ENCODE measurements at places on chromosomes 16 and 17. TPM values are rescaled to one million over a fixed set of nuclear protein-coding genes. Genes with fewer than 3 reads are reported as not detected.

DNA sequence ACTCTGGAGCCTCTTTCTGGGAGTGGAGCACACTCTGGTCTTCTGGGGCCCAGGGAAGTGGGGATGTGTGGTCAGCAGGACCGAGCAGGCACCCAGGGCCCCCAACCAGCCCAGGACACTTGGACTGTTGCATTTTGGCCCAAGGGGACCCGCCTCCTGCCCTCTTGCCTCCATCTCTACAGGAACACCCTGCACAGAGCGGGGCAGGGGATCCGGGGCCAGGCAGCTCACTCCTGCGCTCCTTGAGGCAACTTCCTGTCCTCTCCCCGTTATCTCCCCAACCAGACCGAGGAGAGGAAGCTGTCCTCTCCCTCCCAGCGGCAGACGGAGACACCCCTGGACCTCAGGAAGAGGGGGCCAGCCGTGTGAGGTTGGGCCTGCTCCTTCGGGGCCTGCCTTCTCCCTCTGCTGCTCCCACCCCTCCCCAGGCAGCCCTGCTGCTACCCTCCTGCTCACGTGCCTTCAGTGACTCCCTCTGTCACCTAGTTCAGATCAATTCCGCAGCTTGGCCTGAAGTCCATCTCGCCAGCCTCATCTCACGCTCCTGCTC is 10.0 kb upstream of the ATP2A3 start:
- no peaks in the 10 kb centered on the region for H3K27me3 ChIP-seq
- H3K4me1 ChIP-seq, result peaks cover 17% of the 10 kb centered on the region
- no peak overlapping the region for H3K4me3 ChIP-seq
- no peak for DNase-seq

- H3K27me3 ChIP-seq, result no peaks in the 10 kb centered on the region
- no peak for DNase-seq
- no peak overlapping the region for H3K4me3 ChIP-seq
- H3K4me1 ChIP-seq, result no peaks in the 10 kb centered on the region
- no peaks in the 10 kb centered on the region for H3K36me3 ChIP-seq
- H3K27ac ChIP-seq, result no peak overlapping the region
These were observed 14.3 kb upstream of the NUBP1 start for GRCh38 chr16:10729104-10730048.

GRCh38 chr17:65219124-65219523 is 82.0 kb downstream of the RGS9 start:
- H3K27me3 ChIP-seq, result no peaks in the 10 kb centered on the region
- no peaks in the 10 kb centered on the region for H3K36me3 ChIP-seq
- no peaks in the 10 kb centered on the region for H3K4me1 ChIP-seq
- H3K4me3 ChIP-seq, result no peak overlapping the region

GRCh38 chr17:64099543-64099942 is 30.4 kb downstream of the ERN1 start:
- no peak overlapping the region for H3K4me3 ChIP-seq
- DNase-seq, result no peak
- peaks cover 16% of the 10 kb centered on the region for H3K36me3 ChIP-seq
- peaks cover 20% of the 10 kb centered on the region for H3K4me1 ChIP-seq
- no peaks in the 10 kb centered on the region for H3K27me3 ChIP-seq

DNA sequence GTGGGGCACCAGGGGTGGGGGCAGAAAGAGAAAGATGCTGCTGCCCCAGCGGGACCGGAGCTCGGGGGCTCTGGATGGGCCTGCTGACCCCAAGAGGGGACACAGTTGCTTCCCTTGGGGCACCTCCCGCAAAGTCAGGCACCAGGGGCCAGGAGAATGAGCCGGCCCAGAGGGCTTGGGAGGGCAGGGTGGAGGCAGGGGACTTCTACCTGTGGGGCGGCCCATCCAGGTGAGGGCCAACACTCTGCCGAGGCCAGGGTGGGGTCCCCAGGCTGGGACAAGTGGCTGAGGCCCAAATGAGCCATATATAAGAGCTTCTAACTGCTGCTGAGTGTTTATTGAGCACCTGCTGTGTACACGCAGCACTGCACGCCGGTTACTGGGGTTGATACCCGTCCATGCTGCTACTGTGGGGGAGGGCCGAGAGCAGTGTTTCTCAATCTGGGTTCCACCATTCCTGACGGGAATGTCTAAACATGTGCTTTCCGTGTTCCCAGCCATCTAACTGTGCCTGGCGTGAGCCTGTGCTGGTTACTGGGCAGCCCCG is 211.7 kb upstream of the GSE1 start:
- no peaks in the 10 kb centered on the region for H3K27me3 ChIP-seq
- no peaks in the 10 kb centered on the region for H3K36me3 ChIP-seq
- H3K4me3 ChIP-seq, result no peak overlapping the region
- H3K4me1 ChIP-seq, result no peaks in the 10 kb centered on the region
- DNase-seq, result peak; percentile 25

GRCh38 chr16:1530883-1531637 is 2.4 kb upstream of the TMEM204 start:
- no peaks in the 10 kb centered on the region for H3K36me3 ChIP-seq
- DNase-seq, result no peak
- H3K27ac ChIP-seq, result no peak overlapping the region
- H3K4me1 ChIP-seq, result peaks cover 41% of the 10 kb centered on the region

DNA sequence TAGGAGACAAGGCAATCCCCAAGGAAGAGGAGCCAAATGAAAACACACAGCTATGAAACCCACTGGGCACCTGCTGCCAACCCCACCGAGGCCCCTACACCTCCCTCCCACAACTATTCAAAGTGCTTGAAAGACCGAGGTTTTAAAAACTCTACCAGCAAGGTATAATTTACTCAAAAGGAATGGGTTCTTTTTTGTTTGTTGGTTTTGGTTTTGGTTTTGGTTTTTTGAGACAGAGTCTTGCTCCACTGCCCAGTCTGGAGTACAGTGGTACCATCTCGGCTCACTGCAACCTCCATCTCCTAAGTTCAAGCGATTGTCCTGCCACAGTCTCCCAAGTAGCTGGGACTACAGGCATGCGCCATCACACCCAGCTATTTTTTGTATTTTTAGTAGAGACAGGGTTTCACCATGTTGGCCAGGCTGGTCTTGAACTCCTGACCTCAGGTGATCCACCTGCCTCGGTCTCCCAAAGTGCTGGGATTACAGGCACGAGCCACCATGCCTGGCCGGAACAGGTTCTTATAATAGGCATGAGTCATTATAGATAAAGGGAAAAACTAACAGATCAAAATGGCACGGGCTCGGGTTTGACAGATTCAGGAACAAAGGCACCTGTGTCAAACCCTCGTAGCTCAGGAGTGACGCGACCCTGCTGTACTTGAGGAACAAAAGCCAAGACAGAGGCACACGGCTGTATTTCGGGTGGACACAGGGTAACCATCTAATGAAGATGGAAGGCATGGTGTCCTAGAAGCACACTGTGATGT is 40.7 kb downstream of the COTL1 start:
- peaks cover 5% of the 10 kb centered on the region for H3K36me3 ChIP-seq
- H3K4me3 ChIP-seq, result no peak overlapping the region
- H3K4me1 ChIP-seq, result no peaks in the 10 kb centered on the region
- no peak for DNase-seq
- no peaks in the 10 kb centered on the region for H3K27me3 ChIP-seq

DNA sequence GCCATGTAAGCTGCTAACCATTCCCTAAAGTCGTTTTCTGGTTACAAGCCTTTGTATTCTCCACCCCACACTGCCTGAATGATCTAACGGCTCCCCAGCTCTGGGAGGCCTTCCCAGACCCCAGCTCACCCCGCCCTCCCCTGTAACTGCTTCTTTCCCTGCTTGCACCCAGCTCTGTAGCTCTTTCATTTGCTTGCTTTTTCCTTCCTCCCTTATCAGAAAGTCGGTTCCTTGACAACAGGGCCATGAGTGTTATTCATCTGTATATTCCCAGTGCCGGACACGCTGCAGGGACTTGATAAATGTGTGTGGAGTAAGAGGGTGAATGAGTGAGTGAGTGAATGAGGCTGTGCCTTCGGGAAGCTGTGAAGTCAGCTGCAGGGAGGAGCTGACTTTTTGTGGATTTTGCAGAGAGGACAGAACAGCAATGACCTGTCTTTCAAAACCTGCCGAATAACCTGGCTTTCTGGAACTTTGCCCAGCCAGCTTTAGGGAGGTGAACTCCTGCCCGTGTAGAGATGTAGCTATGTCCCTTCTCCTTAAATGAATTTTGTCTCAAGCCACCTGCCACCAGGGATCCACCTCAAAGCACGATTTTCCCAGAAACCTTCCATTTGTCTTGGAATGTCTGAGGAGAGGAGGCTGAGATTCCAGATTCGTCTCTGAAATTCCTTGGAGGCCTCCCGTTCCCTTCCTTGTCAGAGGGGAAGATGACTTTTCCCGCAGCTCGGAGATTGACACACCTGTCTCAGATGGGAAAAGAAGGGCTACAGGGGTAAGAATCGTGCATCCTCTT is 20.0 kb upstream of the CACNG4 start:
- no peak for DNase-seq
- H3K4me1 ChIP-seq, result no peaks in the 10 kb centered on the region
- H3K4me3 ChIP-seq, result no peak overlapping the region
- peaks cover 15% of the 10 kb centered on the region for H3K27me3 ChIP-seq
- H3K27ac ChIP-seq, result no peak overlapping the region

DNA sequence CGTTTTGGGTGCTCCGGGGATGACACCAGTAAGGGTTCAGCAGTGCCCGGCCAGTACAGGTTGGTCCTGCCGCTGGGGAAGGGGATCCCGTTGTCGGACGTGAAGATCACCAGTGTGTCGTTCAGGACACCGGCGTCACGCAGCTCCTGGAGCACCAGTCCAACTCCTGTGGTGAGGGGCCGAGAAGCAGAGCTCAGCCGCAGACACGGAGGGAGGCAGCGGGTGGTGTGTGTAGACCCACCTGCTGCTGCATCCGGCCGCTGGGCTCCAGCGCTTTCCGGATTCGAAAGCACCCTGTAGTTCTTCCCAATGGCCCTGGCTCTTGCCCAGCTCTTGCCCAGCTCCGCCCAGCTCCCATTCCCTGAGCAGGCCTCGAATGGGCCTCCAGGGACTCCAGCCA is 8.0 kb downstream of the SGSH start:
- H3K36me3 ChIP-seq, result peaks cover 13% of the 10 kb centered on the region
- H3K4me3 ChIP-seq, result no peak overlapping the region
- peaks cover under 1% of the 10 kb centered on the region for H3K4me1 ChIP-seq
- no peak for DNase-seq
- no peaks in the 10 kb centered on the region for H3K27me3 ChIP-seq
- H3K27ac ChIP-seq, result no peak overlapping the region

- H3K4me1 ChIP-seq, result peaks cover 28% of the 10 kb centered on the region
- DNase-seq, result peak; percentile 15
- no peak overlapping the region for H3K4me3 ChIP-seq
- no peak overlapping the region for H3K27ac ChIP-seq
- no peaks in the 10 kb centered on the region for H3K27me3 ChIP-seq
These were observed 29.5 kb downstream of the MPRIP start for GRCh38 chr17:17071531-17072360.

DNA sequence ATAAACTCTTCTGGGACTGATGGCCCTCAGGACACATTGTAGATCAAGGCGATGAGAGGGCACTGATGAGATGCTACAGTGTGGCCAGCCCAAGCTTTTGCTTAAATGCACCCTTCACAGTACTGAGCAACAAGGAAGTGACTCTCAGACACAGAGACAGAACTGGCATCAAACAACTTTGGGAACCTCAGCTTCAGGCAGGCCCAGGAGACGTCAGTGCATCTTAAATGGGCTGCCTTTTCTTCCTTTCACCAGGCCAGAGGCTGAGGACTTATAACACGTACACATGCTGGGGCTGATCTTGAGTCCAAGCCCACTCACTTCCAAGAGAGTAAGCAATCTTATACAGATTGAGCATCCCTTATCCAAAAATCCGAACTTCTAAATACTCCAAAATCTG is 386.1 kb upstream of the C16orf82 start:
- H3K4me3 ChIP-seq, result no peak overlapping the region
- H3K27ac ChIP-seq, result no peak overlapping the region
- no peaks in the 10 kb centered on the region for H3K36me3 ChIP-seq
- no peaks in the 10 kb centered on the region for H3K27me3 ChIP-seq
- no peak for DNase-seq

Gene TMEM114
- not detected for total RNA-seq

Gene TBC1D3I
- 0.51 TPM for total RNA-seq

Gene MYH13
- total RNA-seq, result not detected

Gene ATP1B2
- 0.40 TPM for total RNA-seq

Gene FOXL1
- total RNA-seq, result not detected

Gene ALDOC
- 12.8 TPM for total RNA-seq

Gene SMPD3
- 0.15 TPM for total RNA-seq
